Cardiac septum (tissue), 1 donor: ENCODE measurements at places on chromosomes 16 and 17.

GRCh38 chr17:31158746-31159377 lies 64.1 kb downstream of the NF1 start:
- no peak for DNase-seq

DNA sequence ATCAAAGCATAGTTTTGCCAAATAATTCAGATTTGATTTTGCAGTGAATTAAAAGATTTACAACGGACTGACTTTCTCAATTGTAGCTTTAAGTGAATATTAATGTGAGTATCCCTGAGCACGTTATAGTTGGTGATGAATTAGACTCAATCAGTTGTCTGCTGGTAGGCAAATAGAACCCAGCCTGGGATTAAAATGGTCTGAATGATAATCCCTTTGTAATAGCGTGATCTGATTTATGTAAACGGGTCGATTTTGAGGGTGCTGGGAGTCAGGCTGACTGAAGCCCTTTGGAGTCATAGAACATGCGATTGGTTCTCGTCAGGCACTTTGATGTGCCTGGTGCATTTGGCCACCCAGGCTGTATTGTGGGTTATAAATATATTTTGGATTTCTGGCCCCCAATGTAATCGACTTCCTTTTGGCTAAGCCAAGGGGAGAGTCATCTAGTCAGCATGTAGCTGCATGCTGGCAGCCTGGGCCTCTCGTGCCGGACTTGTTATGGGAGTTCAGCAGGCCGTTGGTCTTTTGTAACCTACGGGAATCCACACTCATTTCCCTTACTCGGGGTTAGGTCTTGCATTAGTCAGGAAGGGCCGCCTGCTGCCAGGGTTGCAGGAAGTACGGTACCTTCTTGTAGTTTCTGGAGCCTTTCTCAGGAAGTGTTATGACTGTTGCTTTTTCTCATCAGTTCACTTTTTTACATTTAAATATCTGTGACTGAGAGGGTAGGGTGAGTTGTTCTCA lies 5.4 kb downstream of the PGS1 start:
- DNase-seq = peak; percentile 92

DNA sequence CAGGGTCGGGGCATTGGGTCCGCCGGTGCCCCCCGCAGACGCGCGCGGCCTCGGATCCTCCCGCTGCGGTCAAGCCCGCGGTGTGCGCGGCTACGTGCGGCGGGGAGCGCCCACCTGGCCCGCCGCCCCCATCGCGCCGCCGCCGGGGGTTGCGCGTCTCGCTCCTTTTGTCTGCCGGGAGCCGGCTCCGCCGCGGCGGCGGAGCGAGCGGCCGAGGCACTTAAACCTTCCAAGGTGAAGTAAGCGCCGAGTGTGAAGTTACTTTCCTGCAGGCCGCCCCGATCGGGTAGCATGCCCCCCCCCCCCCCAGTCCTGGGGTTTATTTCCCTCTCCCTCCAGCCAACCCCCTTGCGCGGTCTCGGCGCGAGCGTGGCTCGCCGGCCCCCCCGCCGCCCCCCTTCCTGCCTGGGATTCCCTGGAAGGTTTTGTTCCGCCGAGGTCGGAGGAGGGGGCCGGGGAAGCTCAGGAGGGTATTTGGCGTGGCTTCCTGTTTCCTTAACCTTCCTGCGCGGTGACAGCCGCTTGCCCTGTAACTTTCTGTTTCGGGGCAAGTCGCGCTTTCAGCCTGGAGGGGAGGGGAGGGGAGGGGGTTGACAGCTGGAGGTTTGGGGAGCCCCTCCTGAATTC lies 56.6 kb upstream of the GSE1 start:
- DNase-seq = peak; percentile 86

- no peak for DNase-seq
Observed at GRCh38 chr16:58578642-58579041, 51.0 kb downstream of the CNOT1 start.

DNA sequence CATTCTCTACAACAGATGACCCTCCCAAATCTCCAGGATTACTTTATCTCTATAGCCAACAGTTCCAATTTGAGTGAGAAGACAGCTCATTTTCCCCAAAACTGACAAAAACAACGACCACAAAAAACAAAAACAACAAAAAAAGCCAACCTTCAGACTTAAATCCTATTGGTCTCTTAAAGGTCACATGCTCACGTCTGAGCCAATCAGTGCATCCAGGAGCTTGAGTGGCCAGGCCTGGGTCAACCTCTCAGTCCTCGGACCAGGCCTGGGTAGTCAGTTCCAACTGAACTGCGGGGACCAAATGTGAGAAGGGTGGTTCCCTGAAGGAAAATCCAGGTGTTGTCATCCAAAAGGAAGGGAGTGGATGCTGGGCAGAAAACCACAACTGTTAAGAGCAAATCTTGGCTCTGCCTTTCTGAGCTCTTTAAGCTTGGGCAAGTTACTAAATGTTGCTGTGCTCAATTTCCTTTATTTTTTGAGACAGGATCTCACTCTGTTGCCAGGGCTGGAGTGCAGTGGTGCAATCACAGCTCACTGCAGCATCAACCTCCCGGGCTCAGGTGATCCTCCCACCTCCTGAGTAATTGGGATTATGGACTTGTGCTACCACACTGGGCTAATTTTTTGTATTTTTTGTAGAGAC lies 43.0 kb upstream of the MSI2 start:
- DNase-seq = no peak

GRCh38 chr16:65119901-65120401 lies 1.9 kb downstream of the CDH11 start:
- DNase-seq = no peak

DNA sequence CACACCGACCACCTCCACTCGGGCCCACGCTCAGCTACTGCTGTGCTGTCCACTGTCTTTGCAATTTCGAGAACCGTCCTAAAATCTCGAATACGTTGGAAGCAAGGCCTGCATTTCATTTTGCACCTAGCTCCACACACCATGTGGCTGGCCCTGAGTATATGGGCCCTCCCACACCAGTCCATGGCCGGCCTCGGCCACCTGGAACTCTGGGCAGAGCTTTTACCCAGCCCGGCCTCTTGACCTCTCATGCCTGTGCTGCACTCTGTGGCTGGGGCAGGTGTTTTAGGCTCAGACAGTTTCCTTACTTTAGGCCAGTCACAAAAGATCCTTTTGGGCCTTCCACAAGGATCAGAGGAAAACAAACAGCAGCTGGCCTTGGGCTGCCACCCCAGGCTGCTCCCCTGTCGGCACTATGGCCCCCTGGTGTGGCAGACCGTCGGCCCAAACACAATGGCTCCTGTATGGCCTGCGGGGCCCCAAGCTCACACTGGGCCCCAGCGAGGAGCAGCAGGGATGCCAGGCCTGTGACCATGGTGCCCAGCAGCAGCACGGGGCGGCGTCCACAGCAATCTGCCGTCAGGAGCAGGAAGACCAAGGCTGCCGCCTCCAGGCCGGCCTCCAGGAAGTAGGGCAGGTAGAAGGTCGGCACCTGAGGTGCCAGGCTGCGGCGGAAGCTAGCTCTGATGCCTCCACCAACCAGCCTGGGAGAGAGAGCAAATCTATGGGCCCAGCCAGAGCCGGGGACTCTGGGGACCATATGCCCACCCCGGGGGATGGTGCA lies 2.5 kb downstream of the SLC22A31 start:
- no peak for DNase-seq

- no peak for DNase-seq
Observed at GRCh38 chr16:1596516-1596915, 15.4 kb downstream of the IFT140 start.

- no peak for DNase-seq
Observed at GRCh38 chr17:41539071-41539492, 11.0 kb upstream of the KRT19 start.

- DNase-seq = no peak
Observed at GRCh38 chr17:30376621-30377452, 1.9 kb upstream of the CPD start.

DNA sequence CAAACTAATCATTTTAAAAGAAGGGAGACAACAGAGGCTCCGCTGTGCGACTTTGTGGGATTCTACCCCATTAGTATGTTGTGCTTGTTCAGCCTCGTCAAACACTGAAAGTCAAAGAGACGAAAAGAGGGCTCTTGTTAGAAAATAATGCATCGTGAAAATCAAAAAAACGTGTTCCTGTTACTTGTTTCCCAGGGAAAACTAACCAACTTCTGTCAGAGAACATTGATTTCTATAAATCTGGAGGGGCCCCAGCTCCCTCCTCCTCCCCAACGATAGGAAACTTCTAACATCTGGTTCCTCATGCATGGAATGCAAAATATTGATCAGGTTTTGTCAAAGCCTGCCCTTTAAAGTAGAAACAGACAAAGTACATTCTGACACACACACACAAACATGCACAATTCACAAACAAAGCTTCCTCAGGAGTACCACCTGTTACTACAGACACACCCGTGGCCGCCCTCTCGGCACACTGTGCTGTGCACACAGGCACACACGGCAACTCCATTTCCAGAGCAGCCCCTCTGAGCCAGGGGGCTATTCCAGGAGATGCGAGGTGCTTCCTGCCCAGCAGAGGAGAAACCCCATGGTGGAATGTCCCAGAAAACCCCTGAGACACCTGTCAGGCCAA lies 151.3 kb downstream of the ZFHX3 start:
- no peak for DNase-seq

GRCh38 chr17:59623151-59623550 lies 3.5 kb downstream of the CLTC start:
- no peak for DNase-seq

GRCh38 chr16:1789643-1790045 lies 3.9 kb downstream of the IGFALS start:
- no peak for DNase-seq

GRCh38 chr16:84024854-84025253 lies 17.7 kb downstream of the SLC38A8 start:
- DNase-seq = no peak

DNA sequence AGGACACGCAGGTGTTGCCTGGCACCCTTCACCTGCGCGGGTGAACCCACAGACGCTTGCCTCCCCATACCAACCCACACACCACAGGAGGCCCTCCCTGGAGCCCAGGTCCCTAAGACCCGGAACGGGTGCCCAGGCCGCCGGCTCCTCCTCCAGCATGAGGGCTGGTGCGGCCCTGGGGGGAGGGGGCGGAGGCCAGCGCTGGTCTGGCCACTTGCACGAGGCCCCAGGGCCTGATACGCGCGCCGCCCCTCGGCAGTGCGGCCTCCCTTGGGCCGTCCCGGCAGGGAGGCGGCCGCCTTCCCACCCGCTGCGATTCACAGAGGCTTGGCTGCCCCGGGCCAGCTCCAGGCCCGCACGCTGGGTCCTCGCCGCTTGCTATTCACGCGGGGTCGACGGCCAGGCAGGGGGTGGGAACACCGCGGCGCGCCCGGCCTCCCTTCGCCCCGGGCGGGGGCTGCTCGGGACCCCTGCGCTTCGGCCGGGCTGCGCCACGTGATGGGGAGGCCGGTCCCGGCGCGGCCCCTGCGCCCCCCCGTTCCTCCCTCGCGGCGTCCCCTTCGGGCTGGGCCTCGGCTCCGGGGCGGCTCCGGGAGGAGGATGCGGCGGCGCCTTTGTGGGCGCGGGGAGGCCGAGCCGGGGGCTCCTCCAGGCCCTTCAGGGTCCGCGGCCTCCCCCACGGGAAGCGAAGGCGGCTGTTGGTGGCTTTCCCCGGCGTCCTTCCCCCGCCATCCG lies 685 bp downstream of the FASN start:
- DNase-seq = no peak

GRCh38 chr16:89458967-89459366 lies 31.4 kb downstream of the ANKRD11 start:
- no peak for DNase-seq
